ENCODE measurements at places on chromosomes 1 and 21.

- DNase-seq = peak; percentile 84
Measured at GRCh38 chr1:98327220-98327861, 334.2 kb upstream of the SNX7 start.

- no peak for DNase-seq
Measured at GRCh38 chr1:225559902-225560301, 93.0 kb downstream of the ENAH start.

DNA sequence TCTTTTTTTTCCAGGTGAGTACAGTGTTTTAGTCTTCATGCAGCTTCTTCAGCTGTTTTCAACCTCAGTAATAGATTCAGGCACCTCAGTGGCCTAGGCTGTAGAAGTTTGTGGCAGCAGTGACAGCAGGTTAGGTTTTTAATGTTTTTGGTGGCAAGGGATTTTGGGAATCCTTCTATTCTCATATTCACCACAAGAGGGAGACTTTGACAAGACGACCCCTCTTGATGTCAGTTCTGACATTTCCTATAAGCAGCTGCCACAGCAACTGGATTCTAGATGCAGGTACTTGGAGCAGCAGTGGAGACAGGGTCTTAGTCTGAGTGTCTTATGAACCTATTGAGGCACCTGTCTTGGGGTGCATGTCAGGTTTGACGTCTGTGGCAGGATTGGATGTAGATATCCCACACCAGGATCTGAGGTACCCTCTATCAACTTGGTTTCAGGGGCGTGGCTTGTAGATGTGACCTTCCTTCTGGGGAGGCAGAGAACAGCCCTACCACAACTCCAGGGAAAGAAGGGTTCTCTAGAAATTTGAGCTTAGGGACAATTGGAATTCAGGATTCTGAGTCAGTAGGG, 1104.2 kb upstream of the TMPRSS15 start:
- no peak for DNase-seq

DNA sequence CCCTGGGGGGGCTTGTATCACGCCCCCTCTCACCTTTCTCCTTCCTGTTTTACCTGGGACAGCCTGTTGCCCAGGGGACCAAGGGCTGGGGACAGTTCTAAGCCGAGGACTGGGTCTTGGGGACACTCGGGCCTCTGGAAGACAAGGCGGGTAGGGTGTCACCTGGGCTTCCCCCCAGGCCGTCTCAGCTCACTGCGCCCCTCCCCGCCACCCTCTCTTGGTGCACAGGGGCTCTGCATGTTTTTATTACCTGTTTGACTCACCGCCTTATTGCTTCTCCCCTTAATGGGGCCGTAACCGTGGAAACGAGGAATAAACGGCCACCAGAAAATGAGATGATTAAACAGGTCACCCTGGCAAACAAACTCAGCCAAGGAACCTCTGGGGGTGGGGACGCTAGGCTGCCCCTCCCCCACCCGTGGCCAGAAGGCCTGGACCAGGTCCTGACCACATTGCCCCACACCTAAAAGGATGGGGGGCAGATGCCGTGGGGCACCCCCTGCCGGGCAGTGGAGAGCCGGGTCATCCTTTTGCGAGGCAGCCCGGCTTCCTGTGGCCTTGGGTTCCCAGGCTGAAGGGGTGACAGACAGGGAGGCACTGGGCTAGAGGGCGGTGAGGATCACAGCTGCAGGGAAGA, 109.9 kb downstream of the CASZ1 start:
- DNase-seq = no peak

- no peak for DNase-seq
Measured at GRCh38 chr1:147202576-147202975, 22.6 kb downstream of the FMO5 start.
